ENCODE measurements at places on chromosomes 1 and 21.

DNA sequence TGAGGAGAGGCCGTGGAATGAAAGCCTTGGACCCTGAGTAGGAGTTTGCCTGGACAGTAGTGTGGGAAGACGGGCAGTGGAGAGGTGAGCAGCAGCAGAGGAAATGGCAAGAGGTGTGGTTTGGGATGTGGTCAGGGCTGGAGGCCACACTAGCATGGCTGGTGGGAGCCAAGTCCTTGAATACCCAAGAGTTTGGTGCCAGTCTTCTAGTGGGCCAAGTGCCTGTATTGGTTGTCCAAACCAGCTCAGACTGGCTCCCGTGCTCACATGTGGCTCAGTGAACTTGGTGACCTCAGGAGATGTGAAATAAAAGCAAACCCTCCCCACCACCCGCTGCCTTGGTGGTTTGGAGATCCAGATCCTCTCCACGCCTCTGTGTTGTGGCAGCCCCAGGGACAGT is 2.4 kb downstream of the GUCA2A start:
- no peak for DNase-seq

DNA sequence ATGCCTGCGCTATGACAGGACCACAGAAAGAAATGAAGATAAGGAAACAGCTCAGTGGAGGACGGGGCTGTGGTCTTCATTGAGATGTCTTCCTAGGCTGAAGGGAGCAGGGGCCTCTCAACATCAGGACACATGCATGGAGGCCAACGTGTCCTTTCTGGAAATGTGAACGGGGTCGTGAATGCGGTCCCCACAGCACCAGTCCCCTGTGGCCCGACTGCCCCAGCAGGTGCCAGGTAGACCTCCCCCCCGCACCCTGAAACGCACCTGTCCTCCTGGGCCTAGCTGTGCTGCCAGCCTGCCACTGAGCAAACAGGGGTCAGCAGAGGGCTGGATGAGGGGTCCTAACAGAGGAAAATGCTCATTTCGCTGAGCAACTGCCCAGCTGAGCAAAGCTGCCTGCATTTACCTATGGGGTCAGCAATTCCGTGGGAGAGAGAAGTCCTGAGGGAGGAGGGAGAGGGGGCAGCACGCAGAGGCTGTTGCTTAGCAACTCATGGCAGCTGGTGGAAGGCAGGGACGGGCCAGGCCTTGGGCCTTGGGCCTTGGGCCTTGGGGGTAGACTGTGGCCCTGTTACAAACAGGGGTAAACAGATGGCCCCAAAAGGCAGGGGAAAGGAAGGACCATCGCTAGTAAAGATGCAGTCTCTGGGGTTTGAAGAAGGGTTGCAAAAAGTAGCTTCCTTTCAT is 77.4 kb downstream of the NPHP4 start:
- no peak for DNase-seq

GRCh38 chr1:33228935-33229487 is 27.3 kb upstream of the ZNF362 start:
- DNase-seq, result no peak

DNA sequence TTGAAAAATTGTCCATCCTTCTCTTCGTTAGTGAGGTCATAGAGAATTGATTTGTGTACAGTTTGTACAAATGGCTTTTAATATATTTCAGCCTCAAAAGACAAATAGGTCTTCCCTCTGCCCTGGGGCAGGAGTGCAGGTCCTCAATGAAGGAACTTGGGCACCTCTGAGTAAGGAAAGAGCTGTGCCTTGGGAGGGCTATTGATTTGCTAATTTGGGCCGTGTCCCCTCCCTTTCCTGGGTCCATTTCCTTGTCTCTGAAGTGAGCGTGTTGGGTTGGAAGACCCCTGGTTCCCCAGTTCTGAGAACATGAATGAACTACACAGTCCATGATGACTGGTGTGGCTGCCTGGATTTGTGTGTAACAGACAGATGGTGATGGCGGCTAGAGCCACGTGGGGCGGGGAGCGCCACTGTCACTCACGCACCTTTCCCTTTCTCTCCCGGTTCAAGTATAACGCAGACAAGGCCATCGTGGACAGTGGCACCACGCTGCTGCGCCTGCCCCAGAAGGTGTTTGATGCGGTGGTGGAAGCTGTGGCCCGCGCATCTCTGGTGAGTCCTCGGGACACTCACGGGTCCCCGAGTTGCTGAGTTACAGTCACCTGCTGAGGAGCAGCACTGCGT is 71.0 kb upstream of the FAM3B start:
- no peak for DNase-seq

DNA sequence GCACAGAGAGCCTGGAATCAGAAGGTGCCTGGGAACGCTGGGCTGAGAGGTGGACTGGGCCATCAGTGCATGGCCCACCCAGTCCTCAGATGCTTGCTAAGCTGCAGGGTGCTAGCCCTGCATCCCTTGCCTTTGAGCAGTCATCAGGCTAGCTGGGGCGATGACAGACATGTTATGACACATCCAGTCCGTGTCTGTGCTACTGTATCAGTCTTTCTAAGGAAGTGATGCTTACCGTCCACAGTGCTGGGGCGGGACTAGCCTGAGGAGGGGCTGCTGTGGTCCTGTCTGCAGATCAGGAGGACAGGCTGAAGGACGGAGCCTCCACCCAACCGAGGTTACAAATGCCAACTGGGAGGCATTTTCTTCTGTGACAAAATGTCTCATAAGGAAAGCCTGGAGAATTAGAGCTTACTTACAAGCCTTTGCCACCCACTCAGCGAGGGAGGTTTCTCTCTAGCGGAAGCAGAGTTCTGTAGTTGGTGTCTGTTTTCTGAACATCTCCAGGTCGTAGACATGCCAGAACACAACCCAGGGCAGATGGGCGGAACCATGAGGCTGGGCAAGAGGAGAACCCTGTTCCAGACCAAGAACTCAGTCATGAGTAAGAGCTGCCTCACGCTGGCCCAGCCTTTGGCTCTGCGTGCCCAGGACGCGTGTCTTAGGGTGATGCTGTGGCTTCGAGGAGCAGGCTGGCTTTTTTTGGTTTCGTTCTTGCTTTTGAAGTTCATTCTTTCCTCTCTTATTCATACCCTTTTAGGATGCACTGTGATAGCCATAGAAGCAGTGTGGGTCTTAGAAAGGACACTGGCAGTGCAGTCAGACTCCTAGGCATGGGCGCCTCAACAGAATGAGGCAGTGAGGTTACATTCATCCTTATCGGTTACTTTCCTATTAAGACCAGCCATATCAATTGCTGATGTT is 14.3 kb downstream of the SLFNL1 start:
- no peak for DNase-seq

GRCh38 chr1:153933955-153934354 is 11.2 kb upstream of the GATAD2B start:
- DNase-seq, result no peak

DNA sequence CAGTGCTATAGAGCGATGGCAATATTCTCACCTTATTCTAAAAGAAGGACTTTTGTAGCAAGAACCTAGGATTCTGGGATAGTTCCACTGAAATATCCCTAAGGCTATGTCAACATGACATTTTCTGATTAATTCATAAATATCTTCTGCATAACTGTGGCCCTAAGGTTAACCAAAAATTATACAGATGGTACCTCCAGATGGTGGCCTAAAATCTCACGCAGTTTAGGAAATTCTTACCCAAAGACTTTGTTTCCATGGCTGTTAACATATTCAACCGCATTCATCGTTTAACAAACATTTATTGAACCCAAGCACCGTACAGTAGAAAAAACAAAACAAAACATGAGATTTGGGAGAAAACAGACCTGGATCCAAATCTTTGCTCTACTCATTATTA is 19.1 kb downstream of the NID1 start:
- DNase-seq, result no peak

- DNase-seq, result no peak
These were observed 99.1 kb downstream of the PKN2 start for GRCh38 chr1:88783145-88783544.

DNA sequence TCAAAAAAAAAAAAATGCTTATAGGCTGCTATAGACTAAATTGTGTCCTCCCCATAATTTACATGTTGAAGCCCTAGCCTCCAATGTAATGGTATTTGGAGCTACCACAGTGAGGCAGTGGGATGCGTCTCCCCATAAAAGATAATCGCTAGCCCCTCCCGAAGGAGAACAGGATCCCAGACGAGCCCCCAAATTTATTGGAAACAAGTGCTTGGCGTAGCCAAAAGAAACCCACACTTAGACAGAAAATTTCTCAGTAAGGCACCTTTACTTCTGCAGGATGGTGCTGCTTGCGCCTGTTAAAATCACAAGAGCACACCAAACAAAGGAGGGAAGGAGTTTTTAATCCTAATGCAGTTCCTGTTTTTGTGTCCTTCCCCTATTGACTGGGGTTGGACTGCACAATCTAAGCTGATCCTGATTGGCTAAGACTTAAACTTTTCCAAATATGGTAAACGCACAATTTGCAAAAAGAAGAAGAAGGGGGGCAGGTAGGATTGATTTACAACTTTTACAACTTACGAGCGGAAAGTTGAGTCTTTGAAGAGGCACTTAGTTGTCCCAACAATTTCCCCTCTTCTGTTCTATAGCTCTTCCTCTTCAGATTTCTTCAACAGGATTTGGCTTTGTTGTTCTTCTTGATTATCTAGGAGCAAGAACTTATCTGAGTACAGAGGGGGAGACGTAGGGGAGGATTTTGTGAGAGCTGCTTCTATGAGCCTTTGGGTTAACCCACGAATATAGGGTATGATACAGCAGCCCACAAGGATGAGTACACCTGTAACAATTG is 3.0 kb upstream of the IPP start:
- DNase-seq, result no peak

GRCh38 chr21:35051287-35051818 is 2.3 kb upstream of the RUNX1 start:
- peak; percentile 67 for DNase-seq

- DNase-seq, result no peak
These were observed 4.6 kb downstream of the PEAR1 start for GRCh38 chr1:156898161-156898566.

GRCh38 chr1:53369761-53370160 is 41.9 kb upstream of the LRP8 start:
- DNase-seq, result no peak

- DNase-seq, result no peak
These were observed 728.6 kb upstream of the ADGRL2 start for GRCh38 chr1:81071969-81072753.

DNA sequence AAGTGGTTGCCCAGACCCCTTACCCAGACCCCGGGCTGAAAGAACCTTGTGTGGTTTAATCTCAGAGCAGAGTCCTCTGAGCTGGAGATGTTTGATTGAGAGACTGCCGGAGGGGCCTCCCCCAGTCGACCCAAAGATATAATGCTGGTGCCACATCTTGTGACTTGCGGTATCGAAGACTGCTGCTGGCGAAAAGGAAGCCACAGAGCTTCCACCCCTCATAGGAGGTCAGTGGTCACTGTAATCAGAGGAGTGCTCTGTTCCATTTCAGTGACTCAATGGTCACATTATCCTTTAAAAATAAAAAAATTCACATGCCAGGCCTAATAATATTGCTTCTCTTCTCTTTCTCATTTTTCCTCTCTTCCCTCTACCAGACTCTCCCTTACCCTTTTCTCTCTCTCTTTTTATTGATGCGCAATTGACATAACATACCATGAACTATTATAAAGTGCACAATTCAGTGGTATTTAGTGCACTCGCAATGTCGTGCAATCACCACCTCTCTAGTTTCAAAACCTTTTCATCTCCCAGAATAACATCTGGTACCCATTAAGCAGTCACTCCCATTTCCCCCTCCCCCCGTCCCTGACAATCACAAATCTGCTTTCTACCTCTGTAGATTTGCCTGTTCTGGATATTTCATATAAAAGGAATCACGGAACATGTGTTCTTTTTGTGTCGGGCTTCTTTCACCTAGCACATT is 52.6 kb upstream of the LYST start:
- DNase-seq, result no peak

- DNase-seq, result no peak
These were observed 5.7 kb upstream of the FTCD start for GRCh38 chr21:46160907-46161632.

DNA sequence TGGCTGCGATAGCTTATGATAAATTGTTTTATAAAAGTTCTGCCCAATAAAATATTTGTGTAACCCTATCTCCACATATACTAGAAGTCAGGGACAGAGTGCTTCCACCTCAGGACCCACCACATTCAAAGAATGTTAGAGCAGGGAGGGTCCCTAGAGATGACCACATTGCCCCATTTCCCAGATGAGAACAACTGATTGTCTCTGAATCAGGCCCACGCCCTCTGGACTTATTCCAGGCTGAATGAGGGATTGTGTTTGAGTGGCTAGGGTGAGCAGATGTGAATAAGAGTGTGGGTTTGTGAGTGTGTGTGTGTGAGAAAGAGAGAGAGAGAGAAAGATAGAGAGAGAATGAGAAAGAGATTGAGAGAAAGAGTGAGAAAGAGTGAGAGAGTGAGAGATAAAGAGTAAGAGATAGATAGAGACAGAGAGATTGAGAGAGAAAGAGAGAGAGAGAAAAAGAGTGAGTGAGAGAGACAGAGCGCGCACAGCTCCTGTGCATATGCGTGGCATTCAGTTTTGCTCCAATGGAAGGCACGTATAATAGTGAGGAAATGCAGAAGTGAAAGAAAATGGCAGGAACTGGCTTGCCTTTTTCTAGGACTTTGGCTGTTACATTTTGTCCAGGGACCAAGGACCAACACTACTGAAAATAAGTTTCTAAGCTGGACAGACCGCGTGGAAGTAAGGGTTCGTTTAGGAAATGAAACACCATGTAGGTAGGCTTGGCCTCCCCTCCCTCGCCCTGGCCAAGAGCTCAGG is 94.1 kb downstream of the ABCA4 start:
- DNase-seq, result no peak

GRCh38 chr1:38505944-38506343 is 353.6 kb downstream of the RRAGC start:
- no peak for DNase-seq

DNA sequence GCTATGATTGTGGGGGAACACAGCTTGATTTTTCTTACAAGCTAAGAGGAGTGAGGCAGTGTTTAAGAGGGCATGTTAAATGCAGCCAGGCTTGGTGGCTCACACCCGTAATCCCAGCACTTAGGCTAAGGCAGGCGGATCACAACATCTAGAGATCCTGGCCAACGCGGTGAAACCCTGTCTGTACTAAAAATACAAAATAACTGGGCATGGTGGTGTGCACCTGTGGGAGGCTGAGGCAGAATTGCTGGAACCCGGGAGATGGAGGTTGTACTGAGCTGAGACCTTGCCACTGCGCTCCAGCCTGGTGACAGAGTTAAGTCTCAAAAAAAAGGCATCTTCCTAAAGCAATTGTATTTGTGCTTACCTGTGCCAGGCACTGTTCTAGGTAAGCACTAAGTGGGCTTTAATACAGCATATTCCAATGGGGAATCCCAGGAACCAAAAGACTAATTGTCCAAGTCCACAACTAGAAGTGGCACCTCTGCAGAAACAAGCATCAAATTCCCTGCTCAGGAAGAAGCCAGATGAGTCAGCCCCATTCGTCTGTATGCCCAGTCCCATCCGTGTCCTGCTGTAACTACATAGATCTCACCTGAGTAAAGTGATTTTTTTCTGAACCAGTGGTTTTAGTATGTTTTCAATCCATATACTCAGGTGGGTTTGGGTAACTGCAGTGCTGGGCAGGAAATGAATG is 4.6 kb downstream of the RCC1 start:
- DNase-seq, result no peak

- no peak for DNase-seq
These were observed 990 bp upstream of the MRPS6 start for GRCh38 chr21:34072145-34073031.

All from stimulated activated CD4-positive, alpha-beta T cell treated with anti-CD3 and anti-CD28 coated beads, TNF-alpha, amount 100 ng/mL, for 1 hour (primary cell).